ENCODE measurements at places on chromosomes 2 and 18. TPM values are rescaled to one million over a fixed set of nuclear protein-coding genes. Genes with fewer than 3 reads are reported as not detected.

LYG1 gene
- 0.24 TPM for total RNA-seq

C2orf66 gene
- 0.20 TPM for total RNA-seq

GPR17 gene
- not detected for total RNA-seq

CASP8 gene
- total RNA-seq = 8.8 TPM

TPGS2 gene
- 36.4 TPM for total RNA-seq

KCNJ13 gene
- total RNA-seq = not detected

SNTG2 gene
- total RNA-seq = 4.2 TPM

SMAD7 gene
- 5.3 TPM for total RNA-seq

UGT1A4 gene
- not detected for total RNA-seq

TBR1 gene
- total RNA-seq = not detected

PROKR1 gene
- not detected for total RNA-seq

CRYGC gene
- total RNA-seq = not detected

EHD3 gene
- 1.5 TPM for total RNA-seq

CUL3 gene
- 32.2 TPM for total RNA-seq

NT5C1B gene
- total RNA-seq = not detected

TTR gene
- total RNA-seq = 133 TPM

SKOR2 gene
- not detected for total RNA-seq

INPP5D gene
- 8.3 TPM for total RNA-seq

TXNDC2 gene
- total RNA-seq = not detected

UGT1A10 gene
- not detected for total RNA-seq
